ENCODE measurements at places on chromosomes 11 and 22.
A peak's percentile ranks its signal among the peaks of the same experiment; 100 is the strongest.

DNA sequence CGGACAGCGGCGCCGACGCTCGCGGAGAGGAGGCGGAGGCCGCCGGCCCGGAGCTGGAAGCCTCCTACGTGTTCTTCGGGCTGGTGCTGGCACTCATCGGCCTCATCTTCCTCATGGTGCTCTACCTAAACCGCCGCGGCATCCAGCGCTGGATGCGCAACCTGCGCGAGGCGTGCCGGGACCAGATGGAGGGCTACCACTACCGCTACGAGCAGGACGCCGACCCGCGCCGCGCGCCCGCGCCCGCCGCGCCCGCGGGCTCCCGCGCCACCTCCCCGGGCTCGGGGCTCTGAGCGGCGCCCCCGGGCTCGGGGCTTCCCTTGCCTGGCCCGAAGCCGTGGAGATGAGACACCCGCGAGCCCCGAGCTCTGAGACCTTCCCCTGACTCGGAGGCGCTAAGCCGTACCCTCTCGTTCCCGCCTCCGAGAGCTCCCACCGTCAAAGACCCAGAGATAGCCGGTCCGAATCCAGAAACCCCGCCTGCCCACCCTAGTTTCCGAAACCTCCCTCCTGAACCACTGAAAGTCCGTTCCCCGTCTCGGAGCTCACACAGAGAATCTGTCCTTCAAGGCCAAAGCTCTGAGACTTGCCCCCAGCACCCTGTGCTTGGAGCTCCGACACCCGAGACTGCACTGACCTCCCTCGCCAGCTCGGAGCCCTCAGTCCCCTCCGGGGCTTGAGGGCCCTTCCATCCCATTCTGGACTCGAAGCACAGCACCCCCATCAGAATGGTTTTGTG is 1.5 kb downstream of the TPBGL start:
- H3K27me3 ChIP-seq: peaks cover 44% of the 10 kb centered on the region
- no peak for DNase-seq
- H3K4me3 ChIP-seq: peak overlapping the region; percentile 73
- H3K36me3 ChIP-seq: no peaks in the 10 kb centered on the region
- H3K27ac ChIP-seq: no peak overlapping the region

- no peak for DNase-seq
- H3K36me3 ChIP-seq: no peaks in the 10 kb centered on the region
These were observed 53.8 kb upstream of the AMPD3 start for GRCh38 chr11:10401256-10401655.

GRCh38 chr11:12692229-12693075 is 18.2 kb downstream of the TEAD1 start:
- no peaks in the 10 kb centered on the region for H3K4me1 ChIP-seq
- peaks cover 46% of the 10 kb centered on the region for H3K27me3 ChIP-seq
- DNase-seq: no peak
- H3K4me3 ChIP-seq: no peak overlapping the region
- H3K27ac ChIP-seq: no peak overlapping the region
- H3K36me3 ChIP-seq: no peaks in the 10 kb centered on the region

DNA sequence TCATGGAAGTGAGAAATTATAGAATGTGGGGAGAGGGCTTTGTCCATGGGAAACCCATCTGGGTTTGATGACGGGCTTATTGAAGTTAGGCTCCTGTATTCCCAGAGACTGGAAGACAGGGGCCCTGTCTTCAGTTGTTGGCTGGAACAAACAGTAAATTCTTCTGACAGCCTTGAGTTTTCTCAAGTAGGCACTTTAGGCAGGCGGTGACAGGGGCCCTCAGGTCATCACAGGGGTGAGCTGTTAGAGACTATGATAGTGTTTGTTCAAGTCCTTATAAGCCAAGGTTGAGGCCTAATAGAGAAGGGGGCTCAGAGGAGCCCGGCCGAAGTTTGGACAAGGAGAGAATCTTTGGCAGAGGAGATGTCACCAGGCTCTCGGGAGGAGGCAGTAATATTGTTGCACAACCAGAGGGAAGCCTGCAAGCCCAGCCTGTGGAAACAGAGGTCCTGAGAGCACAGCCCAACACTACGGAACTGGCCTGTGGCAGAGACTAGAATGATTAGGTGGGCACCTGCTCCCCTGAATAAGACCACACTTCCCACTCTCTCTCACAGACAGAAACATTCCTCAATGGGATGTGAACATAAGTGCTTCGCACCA is 20.2 kb upstream of the IL17RA start:
- no peaks in the 10 kb centered on the region for H3K27me3 ChIP-seq
- H3K4me1 ChIP-seq: peaks cover 2% of the 10 kb centered on the region
- no peak overlapping the region for H3K4me3 ChIP-seq

DNA sequence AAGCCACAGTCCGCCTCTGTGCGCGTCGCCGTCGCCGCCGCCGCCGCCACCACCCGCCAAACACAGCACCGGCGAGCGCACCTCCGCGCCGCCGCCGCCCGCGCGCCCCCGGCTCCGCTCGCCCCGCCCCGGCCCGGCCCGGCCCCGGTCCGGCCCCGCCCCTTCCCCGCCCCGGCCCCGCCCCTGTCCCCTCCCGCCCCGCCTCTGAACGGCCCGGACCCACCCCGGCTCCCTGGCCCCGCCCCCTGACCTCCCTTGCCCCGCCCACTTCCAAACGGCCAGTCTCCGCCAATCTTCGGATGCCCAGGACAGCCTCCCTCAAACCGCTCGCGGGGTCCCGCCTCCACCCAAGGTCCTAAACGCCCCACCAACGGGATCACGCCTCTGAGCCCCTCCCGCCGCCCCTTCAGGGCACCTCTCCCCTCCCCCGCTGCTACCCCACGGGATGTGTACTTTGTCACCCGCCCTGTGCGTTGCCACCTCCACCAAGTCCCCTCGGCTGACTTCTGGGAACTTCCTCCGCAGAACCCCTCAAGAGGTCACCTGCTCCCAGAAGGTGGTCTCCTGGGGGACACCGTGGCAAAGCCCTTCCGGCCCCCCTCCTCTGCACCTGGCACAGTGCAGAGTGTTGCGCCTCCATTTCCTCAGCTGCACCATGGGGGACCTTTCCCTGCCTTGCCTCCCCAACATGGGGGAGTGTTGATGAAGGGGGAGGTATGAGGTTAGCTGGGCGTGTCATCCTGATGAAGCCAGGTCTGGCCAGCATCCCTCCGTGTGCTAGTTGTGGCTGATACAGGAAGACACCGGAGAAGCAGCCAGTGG is at the start of gene KIAA0930:
TSS of gene KIAA0930 (minus strand) at position 85 of the 822 bp plus-strand sequence. CDS start 191 bp downstream, outside the sequence.
- H3K36me3 ChIP-seq: peaks cover 14% of the 10 kb centered on the region
- peak; percentile 71 for DNase-seq
- H3K4me3 ChIP-seq: peak within 1 kb of the TSS; percentile 87

DNA sequence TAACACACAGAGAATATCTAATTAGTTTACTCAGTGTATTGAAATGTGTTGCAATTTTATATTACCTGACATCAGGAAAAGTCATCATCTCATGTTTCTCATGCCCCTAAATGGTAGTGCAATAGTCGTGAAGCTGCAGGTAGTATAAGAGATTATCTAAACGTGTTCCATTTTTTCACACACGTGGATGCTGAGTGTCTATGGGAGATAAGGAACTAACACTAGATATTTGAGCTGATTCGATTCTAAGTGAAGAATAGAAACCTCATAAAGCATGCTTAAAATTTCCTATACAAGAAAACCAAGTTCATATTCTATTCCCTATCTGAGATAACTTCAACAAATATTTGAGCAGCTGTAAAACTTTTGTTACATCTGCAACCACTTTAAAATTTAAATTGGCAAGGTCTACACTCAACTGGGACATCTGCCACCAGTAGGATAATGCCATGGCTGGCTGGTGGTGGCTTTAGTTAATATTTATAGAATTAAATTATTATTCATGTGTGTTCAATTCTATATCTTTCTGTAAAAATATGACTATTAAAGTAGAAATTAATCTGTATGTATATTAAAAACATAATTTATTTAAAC is 388.8 kb downstream of the LUZP2 start:
- DNase-seq: no peak
- no peak overlapping the region for H3K27ac ChIP-seq
- no peaks in the 10 kb centered on the region for H3K4me1 ChIP-seq
- no peaks in the 10 kb centered on the region for H3K36me3 ChIP-seq
- H3K4me3 ChIP-seq: no peak overlapping the region

DNA sequence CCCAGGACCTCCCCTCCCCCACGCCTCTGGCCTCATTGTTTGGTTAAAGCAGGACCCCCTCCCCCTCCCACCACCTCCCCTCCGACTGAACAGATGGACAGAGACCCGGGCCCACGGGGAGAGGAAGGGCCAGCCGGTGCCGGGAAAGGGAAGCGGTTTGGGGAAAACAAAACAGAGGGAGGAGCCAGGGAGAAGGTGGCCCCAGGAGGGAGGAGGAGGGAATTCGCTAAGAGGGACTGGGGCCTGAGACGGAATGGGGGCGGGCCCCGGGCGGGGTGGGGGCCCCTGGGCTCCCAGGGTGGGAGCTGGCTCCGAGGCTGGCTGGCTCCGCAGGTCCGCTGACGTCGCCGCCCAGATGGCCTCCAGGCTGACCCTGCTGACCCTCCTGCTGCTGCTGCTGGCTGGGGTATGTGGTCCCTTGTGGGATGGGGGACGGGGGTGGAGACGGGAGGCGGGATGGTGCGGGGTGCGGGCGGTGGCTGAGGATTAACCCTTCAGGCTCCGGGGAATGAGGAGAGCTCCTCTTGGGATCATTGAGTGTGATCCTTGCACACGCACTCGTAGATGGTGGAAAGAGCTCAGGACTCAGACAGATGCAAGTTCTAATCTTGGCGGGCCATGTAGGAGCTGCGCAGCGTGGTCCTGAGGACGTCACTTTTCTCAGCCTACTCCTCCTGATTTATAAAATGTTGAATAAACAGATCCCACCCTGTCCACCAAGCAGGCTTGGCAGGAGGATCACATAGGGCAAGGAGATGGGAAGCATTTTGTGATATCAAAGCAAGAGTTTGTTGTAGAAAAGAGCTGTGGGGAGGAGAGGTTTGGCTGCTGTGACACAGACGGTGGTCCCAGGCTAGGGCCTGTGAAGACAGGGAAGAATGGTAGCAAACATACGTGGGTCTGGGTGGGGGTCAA is 688 bp downstream of the SERPING1 start:
- DNase-seq: no peak
- no peaks in the 10 kb centered on the region for H3K36me3 ChIP-seq
- H3K27me3 ChIP-seq: peaks cover 46% of the 10 kb centered on the region
- H3K4me3 ChIP-seq: no peak overlapping the region
- H3K27ac ChIP-seq: no peak overlapping the region

- peaks cover 7% of the 10 kb centered on the region for H3K4me1 ChIP-seq
- H3K36me3 ChIP-seq: peaks cover 23% of the 10 kb centered on the region
- DNase-seq: no peak
- H3K4me3 ChIP-seq: no peak overlapping the region
These were observed 90.7 kb upstream of the PHOX2A start for GRCh38 chr11:72334651-72335050.

DNA sequence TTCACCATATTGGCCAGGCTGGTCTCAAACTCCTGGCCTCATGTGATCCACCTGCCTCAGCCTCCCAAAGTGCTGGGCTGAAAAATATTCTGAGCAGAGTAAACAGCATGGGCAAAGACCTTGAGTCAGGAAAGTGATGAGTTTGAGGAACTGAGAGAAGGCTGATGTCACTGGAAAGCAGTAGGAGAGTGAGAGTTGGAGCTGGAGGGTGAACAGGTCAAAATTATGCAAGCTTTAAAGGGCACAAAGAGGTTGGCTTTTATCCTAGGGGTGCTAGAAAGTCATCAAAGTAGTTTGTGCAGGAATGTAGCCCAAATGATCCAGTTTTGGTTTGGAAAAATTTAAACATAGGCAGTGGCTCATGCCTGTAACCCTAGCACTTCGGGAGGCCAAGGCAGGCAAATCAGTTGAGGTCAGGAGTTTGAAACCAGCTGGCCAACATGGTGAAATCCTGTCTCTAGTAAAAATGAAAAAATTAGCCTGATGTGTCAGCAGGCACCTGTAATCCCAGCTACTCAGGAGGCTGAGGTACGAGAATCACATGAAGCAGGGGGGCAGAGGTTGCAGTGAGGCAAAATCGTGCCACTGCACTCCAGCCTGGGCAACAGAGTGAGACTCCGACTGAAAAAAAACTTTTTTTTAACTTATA is 44.7 kb upstream of the CXCR5 start:
- peak overlapping the region; percentile 85 for H3K27ac ChIP-seq
- H3K27me3 ChIP-seq: no peaks in the 10 kb centered on the region
- no peak for DNase-seq
- peak overlapping the region; percentile 47 for H3K4me3 ChIP-seq
- no peaks in the 10 kb centered on the region for H3K36me3 ChIP-seq

- H3K27me3 ChIP-seq: peaks cover 9% of the 10 kb centered on the region
- H3K4me1 ChIP-seq: no peaks in the 10 kb centered on the region
- H3K4me3 ChIP-seq: no peak overlapping the region
- no peaks in the 10 kb centered on the region for H3K36me3 ChIP-seq
- no peak overlapping the region for H3K27ac ChIP-seq
These were observed 4.0 kb downstream of the TECTA start for GRCh38 chr11:121105063-121105480.

- peaks cover 68% of the 10 kb centered on the region for H3K4me1 ChIP-seq
- H3K27ac ChIP-seq: peak within 1 kb of the TSS; percentile 92
- DNase-seq: peak; percentile 64
These were observed at the start of gene ARHGAP42 for GRCh38 chr11:100687054-100687629. Gene ARHGAP42, plus strand, starts transcription at chr11:100687288. Its CDS starts 391 bp downstream, at chr11:100687679.

DNA sequence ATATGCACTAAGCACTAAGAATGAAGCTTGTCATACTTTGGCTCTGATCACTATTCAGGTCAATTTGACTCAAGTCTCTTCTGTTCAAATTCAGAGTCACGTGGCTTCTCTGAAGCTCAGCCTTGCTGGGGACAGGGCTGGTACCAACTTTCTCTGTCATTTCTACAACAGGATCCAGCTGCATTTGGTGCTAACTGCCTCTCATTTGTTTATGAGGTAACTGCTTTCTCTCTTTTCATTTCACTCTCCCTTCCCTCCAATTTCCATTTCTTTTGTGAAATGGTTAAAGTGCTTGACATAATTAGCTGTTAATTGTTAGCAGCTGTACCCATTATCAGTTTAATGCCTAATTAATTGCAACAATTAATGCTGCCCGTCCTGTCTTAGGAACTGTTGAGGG is 259.7 kb upstream of the PLET1 start:
- peaks cover 3% of the 10 kb centered on the region for H3K27me3 ChIP-seq
- H3K27ac ChIP-seq: no peak overlapping the region
- DNase-seq: no peak

GRCh38 chr22:35563211-35563610 is 22.6 kb downstream of the RASD2 start:
- H3K27ac ChIP-seq: no peak overlapping the region
- H3K4me1 ChIP-seq: peaks cover 2% of the 10 kb centered on the region
- no peak for DNase-seq
- no peak overlapping the region for H3K4me3 ChIP-seq

Data from activated B cell treated with CpG ODN at 0.5 μM for 24 hours (primary cell).